ENCODE measurements at places on chromosomes 5 and 9.

DNA sequence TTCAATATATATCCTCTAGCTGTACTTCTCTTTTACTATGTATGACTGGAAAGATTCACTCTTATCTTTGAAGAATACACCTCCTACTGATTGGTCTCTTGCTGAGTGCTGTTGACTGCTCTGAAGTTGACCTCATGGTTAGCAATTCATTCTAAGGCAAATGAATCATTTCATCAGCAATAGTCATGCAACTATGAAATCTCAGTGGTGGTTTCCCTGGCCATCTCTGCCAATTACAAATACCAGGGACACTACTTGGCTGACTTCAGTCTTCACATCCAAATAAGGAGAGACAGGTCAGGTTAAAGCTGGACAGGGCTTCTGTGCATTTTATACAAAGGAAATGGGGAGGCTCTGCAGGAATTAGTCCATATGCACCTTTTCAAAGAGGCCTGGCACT is 333.5 kb upstream of the ACTBL2 start:
- peak; percentile 83 for ATAC-seq

- ATAC-seq: no peak
Measured at GRCh38 chr5:60497706-60498500, 202.1 kb downstream of the DEPDC1B start.

DNA sequence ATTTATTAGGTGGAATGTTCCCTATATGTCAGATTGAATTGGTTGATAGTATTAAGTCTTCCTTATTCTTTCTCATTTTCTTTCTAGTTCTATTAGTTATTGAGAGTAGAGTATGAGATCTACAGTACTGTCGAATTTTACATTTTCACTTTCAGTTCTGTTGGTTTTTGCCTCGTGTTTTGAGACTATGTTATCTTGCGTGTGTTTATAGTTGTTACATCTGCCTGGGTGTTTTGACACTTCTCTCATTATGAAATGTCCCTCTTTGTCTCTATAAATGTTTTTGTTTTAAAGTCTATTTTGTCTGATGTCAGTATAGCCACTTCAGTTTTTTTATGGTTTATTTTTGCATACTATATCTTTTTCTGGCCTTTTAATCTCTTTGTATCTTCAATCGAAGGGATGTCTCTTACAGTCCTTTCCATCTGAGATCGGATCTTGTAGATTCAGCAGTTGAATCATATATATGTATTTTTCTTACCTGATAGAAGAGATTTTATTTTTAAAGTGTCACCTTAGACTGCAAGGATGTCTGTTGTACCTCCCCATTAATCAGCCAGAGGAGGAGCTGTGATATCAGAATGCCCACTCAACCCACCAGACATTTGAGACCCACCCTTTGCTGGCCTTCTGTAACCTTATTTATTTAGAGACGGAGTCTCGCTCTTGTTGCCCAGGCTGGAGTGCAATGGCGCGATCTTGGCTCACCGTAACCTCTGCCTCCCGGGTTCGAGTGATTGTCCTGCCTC is 20.7 kb downstream of the EHMT1 start:
- no peak for ATAC-seq

DNA sequence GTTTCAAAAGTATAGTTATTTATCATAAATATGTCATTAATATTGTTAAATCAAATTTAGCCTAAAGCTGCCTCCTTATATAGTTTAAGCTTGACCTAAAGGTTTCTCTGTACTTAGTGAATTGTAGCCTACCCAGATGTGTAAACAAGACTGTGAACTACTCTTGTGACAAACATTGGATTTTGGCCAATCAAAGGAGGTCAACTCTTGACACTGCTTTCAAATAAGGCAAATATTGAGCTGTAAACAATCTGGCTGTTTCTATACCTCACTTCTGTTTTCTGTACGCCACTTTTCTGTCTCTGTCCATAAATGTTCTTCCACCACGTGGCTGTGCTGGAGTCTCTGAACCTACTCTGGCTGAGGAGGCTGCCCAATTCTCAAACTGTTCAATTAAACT is 51.2 kb downstream of the FXN start:
- ATAC-seq: no peak

DNA sequence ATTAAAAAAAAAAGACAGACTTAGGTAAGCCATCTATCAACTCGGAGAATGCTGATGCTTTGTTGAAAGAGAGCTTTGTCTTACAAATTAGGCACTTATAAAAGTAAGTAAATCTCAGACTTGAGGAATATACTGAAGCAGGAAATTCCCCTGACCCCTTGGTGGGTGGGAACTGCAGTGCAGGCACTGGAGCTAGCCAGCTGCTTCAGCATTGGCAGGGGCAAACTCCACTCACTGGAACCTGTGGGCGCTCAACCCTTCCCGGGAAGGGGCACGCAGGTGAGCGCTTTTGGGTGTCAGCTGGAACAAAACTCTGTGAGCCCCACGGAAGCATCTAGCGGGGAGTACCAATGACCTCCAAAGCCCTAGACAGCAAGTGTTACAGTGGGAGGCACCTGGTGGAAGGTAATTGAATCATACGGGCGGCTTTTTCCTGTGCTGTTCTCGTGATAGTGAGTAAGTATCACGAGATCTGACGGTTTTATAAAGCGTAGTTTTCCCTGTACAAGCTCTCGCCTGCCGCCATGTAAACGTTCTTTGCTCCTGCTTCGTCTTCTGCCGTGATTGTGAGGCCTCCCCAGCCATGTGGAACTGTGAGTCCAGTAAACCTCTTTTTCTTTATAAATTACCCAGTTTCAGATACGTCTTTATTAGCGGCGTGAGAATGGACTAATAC is 628.0 kb upstream of the CDH18 start:
- ATAC-seq: no peak

Measured in esophagus mucosa (tissue), 1 donor.